Mucosa of gallbladder (tissue), 1 donor: ENCODE measurements at places on chromosomes 7 and 10. TPM values are rescaled to one million over a fixed set of nuclear protein-coding genes. Genes with fewer than 3 reads are reported as not detected.

The TCF7L2 gene
- total RNA-seq, result 35.3 TPM

The FAM170B gene
- not detected for total RNA-seq

The HECW1 gene
- total RNA-seq, result 3.8 TPM

The RARRES2 gene
- 143 TPM for total RNA-seq

The ADAM22 gene
- 1.8 TPM for total RNA-seq

The MRLN gene
- not detected for total RNA-seq

The MYO1G gene
- 6.0 TPM for total RNA-seq

The CNNM1 gene
- 1.4 TPM for total RNA-seq

DNA sequence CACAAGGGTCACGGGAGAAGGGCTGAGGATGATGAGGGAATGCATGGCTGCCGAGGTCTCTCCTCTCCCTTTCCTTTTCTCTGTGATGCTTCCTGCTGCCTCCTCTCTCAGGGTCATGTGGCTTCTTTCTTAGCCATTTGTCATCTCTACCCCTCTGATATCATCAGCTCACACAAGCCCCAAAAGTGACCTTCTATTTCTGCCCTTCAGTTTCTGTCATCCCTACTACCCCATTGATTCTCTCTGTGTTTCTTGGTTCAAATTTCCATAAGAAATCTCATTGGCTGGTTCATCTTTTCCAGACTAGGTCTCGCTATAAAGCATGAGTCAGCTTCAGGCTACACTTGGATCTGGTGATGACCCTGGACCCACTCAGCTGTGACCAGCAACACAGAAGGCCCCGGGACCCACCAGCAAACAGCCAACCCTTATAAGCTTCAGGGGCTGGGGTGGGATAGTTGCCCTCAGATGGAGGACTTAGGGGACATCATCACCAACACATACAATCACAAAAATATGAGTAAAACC lies 284.3 kb downstream of the SKAP2 start:
- DNase-seq, result no peak

- DNase-seq, result no peak
Observed at GRCh38 chr7:135914346-135914745, 62.8 kb downstream of the MTPN start.

GRCh38 chr7:105285118-105285874 lies 103.4 kb downstream of the SRPK2 start:
- DNase-seq, result no peak

DNA sequence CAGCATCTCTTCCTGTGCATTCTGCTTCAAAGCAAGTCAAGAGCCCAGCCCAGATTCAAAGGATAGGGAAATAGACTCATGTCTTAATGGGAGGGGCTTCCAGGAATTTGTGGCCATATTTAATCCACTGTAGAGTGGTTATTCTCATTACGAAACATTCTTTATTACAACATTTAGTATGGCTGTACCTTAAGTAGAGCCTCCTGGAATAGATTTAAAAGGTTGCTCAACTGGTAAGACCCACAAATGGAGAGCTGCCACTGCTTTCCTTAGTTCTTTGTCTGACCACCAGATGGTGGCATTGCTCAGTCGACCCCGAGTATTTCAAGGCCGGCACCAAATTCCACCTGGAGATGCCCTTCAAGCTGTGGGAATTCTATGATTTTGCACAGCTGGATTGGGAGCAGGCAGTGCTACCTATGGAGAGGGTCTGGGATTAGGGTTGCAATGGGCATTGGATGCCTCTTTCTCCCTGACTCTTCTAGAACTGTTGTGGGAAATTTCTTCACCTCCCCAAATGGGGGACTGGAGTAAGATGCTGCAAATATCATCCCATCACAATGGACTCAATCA lies 102.2 kb downstream of the RBM20 start:
- DNase-seq, result peak; percentile 60

DNA sequence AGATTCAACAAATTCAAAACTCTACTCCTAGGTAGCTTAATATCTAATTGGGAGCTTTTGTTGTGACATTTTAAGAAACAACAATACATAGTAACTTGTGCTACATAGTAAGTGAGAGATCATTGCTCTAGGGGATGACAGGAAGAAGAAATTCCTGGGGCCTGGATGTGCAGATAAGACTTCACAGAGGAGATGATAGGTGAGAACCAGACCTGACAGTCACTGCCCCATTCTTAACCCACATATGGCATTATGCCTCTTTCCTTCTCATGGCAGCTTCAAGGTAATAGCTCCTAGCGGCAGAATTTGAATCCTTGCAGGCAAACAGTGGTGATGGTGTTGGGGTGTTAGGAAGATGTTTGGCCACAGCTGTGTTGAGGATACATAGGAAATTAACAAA lies 233.6 kb downstream of the VTI1A start:
- no peak for DNase-seq

DNA sequence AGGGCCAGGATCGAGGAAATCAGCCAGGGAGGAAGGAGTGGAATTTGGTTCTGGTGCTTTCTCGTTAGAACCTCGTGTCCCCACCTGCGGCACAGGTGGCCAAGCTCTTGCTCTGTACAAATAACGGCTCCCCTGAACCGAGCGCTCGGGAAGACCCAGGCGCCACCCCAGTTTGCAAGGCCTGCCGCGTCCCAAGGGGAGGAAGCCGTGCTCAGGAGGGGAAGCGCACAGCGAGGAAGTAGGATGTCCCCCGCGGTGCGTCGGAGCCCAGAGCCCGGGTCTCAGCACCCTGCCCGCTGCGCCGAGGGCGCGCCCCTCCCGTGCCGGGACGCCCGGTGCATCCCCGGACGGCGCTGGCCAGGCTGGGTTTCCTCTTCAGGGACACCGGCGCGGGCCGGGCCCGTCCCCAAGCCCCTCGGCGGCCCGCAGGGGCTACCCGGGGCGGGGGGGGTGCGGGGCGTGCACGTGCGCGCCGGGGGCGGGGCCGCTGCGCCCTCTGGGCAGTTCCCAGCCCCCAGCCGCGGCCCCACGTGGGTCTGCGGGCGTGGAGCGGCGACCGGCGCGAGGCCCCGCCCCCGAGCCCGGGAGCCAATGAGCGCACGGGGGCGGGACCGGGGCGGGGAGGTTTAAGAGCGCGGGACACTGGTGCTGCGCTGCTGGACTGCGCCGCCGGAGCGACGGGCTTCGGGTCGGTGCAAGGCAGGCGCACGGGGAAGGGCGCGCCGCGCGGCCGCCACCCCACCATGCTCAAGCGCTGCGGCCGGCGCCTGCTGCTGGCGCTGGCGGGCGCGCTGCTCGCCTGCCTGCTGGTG lies at the start of gene LFNG:
Gene LFNG, plus strand, starts transcription at position 656 of the 812 bp plus-strand sequence. Its CDS starts 88 bp downstream, at position 744.
- peak; percentile 90 for DNase-seq

GRCh38 chr10:1370298-1370697 lies 314.1 kb downstream of the WDR37 start:
- DNase-seq, result no peak

GRCh38 chr10:8369666-8370065 lies 315.2 kb downstream of the GATA3 start:
- DNase-seq, result no peak

DNA sequence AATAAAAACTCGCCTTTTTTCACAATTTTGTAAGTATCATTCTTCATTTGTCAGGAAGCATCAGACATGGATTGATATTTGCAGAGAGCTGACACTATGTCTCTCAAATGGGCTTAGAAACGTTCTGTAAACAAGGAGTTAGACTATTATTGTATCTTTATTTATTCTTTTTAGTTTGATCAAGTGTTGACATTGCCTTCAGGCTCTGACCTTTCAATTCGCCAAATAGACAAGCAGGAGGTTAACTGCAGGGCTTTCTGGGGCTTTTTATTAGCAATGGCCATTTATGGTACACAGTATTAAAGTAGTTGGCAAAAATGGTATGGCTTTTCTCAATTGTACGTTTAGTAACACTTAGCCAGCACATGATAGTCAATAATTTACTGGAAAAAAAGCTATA lies 221.7 kb downstream of the ZWINT start:
- no peak for DNase-seq

- DNase-seq, result no peak
Observed at GRCh38 chr7:43737467-43738127, 8.3 kb upstream of the COA1 start.

DNA sequence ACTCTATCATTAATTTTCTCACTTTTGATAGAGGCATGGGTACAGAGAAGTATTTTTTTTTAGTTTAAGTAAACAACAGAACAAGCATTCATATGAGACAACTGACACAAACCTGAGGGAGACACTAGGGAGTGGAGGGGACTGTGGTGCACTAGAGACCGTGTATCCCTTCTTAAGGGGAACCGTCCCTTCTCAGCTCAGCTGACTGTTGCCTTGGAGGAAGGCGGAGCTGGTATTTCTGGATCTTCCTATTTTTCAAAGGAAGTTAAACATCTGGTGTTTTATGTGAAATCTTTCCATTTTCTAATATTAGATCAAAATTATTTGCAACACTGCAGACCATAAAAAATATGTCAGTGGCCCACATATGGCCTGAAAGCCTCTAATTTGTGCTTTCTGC lies 113.6 kb upstream of the MACROH2A2 start:
- DNase-seq, result no peak

- no peak for DNase-seq
Observed at GRCh38 chr7:133983685-133984419, 143.3 kb upstream of the LRGUK start.

- DNase-seq, result no peak
Observed at GRCh38 chr10:54903745-54904144, 102.7 kb upstream of the PCDH15 start.

DNA sequence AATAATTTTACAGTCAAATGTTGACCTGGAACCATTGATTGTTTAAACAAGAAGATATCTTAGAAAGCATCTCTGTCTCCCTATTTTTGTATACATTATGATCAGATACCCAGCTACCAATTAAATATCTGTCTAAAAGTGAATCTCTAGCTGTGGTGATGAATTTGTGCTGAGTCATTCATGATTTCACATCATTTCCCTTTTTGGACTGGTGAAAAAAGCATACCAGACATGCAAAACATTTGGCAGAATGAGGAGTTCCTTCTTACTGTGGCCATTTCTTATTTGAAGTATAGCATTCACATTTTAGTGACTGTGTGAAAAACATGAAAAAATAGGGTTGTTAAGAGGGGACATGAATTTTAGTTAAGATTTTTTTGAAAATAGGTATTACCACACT lies 98.0 kb upstream of the GATA3 start:
- DNase-seq, result no peak

- DNase-seq, result no peak
Observed at GRCh38 chr7:79403451-79403850, 50.0 kb downstream of the MAGI2 start.

DNA sequence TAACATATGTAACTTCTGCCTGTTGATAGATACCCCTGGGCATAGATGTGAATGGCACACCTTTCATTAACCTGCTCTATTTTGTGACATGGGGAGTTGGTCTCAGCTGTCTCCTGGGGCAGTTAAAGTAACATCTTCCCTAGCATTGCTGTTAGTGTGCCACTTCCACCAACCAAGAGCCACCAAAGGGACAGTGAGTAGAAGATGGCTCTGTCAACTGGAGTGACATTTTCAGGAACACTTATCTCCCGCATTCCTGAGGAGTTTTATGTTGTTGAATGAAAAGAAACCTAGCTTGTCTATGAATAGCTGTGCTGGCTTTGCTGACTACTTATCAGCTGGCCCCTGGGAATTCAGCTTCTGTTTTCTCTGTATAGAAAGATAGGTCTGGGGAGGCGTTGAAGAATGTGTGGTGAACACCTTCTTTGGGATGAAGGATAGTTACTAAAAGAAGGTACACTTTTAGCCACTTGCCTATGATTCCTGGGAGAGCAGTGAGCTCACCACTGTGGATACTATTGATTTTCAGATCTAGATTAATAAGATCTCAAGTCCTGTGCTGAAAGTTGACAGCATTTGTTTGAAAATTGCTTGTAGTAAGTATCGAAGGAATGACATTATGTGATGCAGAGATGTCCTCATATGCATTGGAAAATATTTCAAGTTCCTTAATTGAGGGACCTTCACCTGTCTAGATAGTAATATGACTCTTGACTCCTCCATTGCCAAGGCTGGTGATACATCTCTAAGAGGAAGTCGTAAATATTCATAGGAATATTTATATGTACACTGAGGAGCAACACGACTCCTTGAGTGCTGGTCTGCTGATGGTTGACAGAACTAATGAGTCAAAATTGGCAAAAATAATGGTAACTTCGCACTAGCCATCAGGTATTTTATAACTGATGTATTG lies 7.6 kb downstream of the STARD3NL start:
- DNase-seq, result no peak

GRCh38 chr10:29302499-29302898 lies 13.6 kb downstream of the LYZL1 start:
- no peak for DNase-seq

GRCh38 chr10:128568041-128568440 lies 441.8 kb upstream of the MKI67 start:
- DNase-seq, result peak; percentile 4

DNA sequence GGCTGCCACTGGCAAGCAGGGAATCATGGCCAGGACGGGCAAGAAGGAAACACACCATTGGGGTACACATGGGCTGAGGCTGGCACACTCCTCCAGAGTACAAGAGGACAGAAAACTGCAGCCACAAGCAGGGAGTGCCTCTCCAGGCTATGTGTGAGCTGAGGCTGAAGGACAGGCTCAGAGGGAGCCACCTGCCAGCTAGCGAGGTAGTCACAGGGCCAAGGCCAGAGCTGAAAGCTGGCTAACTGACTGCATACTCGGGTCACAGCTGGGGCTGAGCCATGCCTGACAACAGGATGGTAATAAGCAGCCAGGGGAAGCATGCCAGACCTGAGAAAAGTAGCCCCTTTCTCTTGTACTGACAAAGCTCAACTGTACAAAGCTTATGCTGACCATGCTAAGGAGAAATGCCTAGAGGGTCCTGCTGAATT lies 52.0 kb downstream of the KIF5B start:
- DNase-seq, result no peak

DNA sequence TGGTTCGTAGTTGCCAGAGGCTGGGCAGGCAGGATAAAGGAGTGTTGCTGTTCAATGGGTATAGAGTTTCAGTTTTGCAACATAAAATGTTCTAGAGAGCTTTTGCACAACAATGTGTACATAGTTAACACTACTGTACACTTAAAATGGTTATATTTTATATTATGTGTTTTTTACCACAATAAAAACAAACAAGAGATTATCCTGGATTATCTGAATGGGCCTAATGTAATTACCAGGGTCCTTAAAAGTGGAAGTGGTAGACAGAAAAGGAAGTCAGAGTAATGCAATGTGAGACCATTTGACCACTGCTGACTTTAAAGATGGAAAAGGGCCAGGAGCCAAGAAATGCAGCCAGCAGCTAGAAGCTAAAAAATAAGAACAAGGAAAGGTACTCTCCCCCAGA lies 159.7 kb downstream of the SGMS1 start:
- no peak for DNase-seq
